Posterior cingulate gyrus (tissue), 11 donors: ENCODE measurements at places on chromosomes 12 and 14.

DNA sequence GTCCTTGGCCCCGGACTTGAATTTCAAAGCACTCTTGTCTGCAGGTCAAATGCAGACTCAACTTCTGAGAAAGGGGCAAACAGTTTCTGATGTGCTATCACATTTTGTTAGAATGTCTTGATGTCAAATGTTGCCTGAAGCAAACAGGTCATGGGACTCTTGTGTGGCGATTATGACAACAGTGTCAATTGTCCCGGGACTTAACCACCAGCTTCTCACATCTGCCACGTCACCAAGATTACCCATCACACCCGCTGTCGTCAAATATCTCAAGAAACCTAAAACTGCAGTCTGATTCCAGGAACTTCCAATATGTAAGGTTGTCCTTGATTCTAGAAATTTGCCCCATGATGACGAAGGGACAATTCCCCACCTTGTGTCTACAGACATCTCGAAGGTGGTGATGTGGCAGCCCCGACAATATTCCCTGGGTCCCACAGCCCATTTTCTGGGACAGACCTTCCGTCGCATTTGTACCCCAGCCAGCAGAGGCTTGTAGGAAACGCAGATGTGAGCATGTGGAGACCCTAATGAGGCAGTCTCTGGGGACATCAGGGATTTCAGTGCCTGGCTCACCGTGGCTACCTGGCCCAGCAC is 21.3 kb downstream of the LRTM2 start:
- DNase-seq = no peak

- DNase-seq = no peak
Observed at GRCh38 chr14:79781882-79782281, 429.4 kb downstream of the DIO2 start.

GRCh38 chr12:31818623-31819268 is 89.9 kb upstream of the AMN1 start:
- DNase-seq = no peak

DNA sequence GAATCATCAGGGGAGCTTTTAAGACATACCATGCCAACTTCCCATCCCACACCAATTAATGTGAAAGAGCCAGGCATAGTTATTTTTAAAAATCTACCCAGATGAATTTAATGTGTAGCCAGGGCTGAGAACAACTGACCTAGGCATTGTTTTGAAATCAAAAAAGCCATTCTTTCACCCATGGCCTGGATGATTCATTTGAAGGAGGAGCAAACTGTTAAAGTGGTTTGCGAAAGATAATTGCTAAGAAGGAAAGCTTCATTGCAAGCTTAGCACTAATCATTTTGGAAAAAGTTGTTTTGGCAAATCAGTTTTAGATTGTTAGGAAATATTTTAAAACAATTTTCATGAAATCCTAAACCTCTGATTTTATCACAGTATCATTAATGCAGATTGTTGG is 2.1 kb upstream of the GTSF1 start:
- no peak for DNase-seq

DNA sequence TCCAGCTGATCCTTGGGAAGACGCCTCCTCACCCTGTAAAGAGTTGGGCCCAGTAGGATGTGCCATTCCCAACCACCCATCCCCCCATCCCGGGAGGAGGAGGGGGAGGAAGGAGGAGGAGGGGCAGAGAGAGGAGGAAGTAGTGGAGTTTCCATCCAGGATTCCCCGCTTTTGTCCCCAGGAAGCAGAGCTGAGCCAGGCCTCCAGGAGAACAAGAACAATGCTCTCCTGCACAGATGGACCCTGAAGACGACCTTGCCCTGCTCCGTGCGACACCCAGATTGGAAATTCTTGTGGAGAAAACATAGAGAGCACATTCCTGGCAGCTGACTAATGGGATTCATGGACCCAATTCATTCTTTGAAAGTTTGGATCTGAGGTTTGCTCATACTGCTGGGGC is 132.3 kb upstream of the CRY1 start:
- no peak for DNase-seq

DNA sequence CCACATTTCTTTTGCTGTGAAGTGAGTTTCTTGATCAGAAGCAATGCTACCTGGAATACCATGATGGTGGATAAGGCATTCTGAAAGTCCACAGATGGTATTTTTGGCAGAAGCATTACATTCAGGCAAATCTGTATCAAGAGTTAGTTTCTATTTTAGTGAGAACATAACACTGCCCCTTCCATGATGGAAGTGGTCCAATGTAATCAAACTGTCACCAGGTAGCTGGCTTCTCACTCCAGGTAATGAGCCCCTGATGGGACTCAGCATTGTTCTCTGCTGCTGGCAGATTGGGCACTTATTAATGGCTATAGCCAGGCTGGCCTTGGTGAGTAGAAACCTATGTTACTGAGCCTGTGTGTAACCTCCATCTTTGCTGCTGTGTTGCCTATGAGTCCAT is 80.7 kb downstream of the KCNA5 start:
- DNase-seq = no peak

DNA sequence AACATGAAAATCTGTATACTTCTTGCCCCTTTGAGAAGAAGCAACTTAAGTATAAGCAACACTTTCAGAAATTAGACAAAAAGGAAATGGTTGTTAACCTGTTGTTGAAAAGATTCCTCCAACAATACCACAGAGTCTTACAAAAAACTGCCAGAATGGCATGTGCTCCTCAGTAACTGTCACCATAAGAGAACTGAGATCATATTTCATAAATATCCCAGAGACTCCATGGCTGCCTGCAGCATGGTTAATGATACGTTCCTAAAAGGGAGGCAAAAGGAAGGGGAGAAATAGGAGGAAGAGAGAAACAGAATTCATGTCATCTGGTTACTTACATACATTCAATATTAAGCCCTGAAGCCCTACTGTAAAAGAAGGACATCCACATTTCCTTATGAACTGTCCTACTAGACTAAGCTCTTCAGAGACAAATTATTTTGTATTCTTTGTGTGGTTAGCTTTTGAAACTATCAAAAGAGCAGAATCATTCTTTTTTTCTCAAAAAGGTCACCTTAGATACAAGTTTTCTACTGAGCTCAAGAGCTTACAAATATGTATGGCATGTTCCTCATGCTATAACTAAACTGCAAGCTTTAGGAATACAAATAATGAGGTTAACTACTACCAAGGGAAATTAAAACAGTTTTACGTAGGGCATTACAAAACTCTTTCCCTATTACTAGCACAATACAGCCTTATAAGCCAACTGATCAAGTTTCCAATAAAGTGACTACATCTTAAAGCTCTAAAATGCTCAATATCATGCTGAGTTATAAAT is 37.8 kb downstream of the ERGIC2 start:
- no peak for DNase-seq

DNA sequence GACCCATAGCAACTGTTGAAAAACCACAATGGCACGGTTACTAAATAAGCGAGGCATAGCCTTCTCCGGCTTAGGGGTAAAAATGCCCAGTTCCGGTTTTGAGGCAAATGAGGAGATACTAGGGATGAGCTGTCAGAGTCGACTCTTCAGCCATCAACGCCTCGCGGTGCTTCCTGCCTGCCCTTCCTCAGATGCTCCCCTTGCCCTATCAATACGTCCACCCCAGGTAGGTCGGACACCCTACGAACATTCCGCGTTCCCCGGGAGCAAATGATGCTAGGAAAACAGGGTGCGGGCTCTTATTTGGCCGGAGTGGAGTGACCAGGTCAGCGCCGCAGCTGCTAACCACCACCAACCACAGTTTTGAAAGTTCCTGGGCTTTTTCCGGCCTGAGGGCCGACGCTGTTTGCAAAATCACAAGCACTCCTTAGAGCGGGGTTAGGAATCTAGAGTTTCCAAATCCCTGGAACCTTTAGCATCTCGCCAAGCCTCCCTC is 1.2 kb downstream of the SRSF9 start:
- DNase-seq = no peak

GRCh38 chr12:120763250-120763649 is 37.6 kb downstream of the ACADS start:
- no peak for DNase-seq

- no peak for DNase-seq
Observed at GRCh38 chr12:23560611-23561010, 388.9 kb downstream of the SOX5 start.

DNA sequence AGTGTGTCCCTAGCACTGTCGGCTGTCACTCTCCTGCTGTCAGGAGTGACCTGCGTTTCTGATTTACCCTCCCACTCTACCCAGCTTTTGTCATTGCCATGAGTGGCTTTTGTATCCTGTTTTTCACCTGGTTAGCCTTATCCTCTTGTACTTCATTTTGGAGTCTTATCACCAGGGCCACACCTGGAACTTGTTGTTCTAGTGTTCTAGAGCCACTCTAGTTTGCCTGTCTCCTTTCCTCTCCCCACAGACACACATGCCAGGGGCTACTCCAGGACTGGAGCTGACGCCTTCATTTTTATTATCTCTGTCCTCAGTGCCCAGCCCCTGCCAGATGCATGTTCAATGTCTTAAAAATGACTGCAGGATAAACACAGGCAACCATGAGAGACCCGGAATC is 34.2 kb downstream of the ZC3H14 start:
- DNase-seq = no peak

DNA sequence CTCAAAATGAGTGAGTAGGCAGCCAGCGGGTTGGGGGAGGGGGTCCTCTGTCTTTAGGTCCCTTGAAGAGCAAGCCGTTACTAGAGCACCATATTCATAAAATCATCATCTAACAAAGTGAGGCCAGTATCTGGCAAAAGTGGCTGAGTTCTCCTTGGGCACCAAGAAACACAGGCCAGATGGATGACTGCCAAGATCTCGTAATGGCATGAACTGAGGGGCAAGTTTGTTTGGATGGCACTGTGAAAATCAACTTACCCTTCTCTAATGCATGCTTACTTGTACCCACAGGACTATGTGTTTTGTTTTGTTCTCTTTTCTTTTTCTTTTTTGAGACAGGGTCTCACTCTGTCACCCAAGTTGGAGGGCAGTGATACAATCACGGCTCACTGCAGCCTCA is 41.6 kb downstream of the GNPTAB start:
- DNase-seq = no peak

DNA sequence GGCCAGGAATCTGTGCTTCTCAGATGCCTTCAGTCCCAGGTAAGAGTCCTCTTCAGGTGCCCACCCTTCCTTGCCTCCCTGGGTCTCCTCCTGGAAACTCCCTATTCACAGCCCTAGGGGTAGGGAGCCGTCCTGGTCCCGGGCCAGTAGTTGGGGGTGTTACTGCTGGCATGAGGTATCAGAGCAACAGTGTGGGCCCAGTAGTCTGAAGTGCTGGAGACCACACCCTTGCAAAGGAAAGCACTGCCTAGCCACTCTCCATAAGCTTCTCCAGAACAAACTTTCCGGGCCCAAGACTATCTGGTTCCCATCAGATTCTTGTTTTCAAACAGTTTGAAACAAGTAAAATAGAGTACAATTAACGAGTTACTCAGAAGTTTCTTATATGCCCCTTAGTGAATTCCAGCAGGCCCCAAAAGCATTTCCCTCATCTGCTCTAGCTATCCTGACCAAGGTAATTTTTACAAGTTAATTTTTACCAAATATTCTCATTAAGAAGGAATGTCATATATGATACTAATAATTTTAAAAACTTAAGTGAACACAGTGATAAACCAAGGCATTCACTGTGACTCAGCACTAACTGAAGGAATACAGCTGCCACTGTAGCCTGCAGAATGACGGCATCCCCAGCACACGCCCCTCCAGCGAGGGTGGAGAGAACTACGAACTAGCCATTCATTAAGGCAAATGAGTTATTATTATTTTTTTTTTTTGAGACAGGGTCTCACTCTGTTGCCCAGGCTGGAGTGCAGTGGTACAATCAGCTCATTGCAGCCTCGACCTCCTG is 49.4 kb downstream of the MOK start:
- DNase-seq = no peak

DNA sequence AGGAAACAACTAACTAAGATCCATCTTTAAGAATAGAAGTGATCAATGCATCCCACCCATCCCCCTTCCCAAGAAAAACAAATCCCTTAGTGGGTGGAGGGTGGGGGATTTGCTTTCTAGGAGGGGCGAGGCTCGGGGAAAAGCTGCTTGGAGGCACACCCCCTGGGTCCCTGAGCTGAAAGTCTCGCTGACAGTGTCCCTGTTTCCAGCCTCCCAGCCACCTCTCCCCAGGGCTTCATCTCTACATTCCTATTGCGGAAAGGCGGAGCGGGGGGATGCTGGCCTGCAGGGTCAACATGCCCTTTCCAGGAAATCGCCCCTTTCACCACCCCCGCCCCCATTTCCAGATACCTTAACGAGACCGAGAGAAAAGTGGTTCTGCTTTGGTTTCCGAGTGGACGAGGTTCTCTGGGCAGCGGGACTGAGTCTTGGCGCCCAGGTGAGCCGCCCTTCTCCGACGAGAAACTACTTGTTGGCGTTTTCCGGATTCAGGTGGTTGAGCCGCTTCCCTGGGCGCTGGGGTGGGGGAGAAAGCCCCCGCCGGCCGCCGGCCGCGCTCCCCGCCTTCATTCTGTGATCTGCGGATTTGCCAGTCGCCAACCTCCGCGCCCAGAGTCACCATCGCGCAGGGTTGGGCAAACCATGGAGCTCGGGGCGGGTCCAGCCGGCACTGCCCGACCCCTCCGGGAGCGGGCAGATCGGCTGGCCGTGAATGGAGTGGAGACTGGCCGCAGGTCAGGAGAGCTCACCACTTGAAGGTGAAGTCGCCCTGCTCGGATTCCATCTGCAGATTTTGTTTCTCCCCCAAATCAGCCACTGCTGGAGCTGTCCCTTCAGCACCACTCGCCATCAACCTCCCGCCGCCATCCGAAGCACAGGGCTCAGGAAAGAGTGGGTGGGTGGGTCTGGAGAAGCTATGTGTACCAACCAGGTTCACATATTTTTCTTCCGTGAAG is 505 bp downstream of the KCNC2 start:
- DNase-seq = peak; percentile 46

DNA sequence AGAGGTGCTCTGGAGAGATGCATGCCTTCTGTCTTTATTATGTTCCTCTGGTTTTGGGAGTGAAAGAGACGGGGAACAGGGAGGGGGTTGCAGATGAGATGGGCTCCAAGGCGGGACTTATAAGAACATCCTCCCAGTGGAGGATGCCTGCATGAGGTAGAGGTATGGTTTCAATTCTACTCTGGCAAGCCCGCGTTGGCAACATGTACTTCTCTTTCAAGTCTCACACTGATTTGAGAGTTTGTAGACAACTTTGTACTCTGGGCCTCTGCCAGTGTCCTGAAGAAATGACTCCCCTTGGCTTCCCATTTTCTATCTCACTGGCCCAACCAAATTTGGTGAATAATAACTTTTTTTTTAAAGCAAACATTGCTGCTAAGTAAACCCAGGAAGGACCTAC is 121.3 kb downstream of the C12orf75 start:
- DNase-seq = no peak
